ENCODE measurements at places on chromosomes 16 and 17.

GRCh38 chr17:55533608-55534007, 22.4 kb upstream of the SMIM36 start:
- no peak for DNase-seq

- DNase-seq = no peak
Measured at GRCh38 chr16:66428682-66429251, 1.7 kb downstream of the BEAN1 start.

GRCh38 chr17:65820306-65820705, 258.9 kb upstream of the AXIN2 start:
- DNase-seq = no peak

DNA sequence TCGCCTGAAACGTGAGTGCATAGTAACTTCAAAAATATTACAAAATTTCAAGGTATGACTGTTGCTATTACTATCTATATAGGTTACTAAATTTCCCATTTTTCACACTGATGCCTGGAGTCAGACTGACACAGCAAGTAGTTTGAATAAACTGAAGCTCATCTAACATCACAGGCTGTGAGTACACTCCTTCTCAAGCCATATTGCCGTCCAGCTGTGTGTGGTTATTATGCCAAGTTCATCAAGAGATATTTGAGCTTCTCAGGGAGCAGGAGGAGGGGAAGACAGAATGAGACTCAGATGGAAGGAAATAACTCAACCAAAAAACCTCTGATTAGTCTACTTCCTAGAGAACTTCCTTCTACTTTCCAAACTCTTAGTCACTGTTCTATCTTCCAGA, 473.9 kb downstream of the TOX3 start:
- DNase-seq = no peak

DNA sequence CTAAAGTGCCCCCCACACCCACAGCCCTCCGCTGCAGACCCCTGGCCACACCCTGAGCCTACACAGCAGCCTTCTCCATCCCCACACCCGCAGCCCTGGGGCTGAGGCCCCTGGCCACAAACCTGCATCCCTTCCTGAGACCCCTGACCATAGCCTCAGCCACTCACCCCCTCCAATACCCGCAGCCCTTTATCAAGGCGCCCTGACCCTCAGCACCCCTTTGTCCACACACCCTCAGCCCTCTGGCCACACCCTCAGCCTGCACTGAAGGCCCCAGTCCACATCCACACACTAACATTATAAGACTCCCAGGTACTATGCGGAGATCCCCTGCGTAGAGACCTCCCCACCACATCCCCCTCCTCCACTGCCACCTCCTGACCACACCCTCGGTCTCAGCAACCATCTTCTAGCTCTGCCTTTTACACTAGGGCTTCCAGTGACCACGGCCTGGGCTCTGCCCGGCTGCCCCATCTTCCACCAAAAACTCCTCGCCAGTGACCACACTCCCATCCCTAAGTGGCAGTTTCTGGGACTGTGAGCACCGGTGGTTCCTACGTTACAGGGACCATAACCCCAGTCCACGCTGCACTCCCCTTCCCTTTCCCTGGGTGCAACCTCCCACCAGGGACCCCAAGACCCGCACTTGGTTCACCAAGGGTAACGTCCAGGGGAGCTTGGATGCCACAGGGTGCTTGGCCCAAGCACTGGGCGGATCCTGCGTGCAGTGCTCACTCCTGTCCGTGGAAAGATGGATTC, 818 bp downstream of the TPPP3 start:
- DNase-seq = no peak

All from central memory CD8-positive, alpha-beta T cell (primary cell).